ENCODE measurements at places on chromosomes 13 and 19.

GRCh38 chr13:50353651-50354415 is 338.6 kb downstream of the KCNRG start:
- DNase-seq = no peak

DNA sequence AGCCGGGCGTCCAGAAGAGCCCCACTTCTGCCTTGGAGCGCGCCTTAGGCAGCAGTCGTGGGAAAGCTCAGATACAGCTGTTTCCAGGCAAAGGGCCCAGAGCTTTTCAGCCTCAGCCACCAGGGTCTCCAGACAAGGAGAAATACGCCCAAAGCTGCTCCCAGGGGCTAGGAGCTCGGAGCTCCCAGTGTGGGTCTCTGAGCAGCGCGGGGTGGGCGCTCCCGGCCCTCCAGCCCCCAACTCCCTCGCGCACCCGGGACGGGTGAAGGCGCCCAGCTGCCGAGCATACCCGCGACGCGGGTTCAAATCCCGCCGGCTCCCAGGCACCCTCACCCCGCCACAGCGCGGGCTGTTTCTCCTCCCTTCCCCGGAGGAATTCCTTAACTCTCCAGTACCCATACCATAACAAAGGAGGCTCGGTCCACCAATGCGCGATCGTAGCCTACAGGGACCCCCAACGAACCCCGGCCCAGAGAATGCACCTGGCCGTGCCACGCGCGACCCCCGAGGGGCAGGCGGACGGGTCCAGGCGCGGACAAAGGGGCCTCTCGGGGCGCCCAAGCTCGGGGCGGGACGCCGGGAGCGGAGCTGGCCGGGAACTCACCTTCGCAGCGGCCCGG is 507 bp downstream of the COL4A1 start:
- DNase-seq = no peak

DNA sequence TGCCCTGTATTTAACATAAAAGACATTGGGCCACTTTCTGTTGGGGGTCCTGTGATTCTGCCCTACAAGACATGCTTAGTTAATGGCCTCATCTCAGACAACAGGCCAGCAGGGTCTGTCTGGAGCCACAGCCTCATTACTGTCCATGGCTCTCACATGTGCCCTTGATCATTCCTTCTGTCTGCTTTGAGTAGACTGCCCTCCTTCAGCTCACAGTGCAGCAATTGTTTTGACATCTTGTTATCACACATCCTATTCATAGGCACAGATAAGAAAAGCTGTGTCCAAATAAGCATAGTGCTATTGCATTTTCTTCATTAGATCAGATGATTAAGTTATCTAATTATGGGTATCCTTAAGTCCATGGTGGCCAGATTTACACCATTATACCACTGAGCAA is 127.9 kb downstream of the KCTD12 start:
- DNase-seq = no peak

- DNase-seq = no peak
These were observed 68.2 kb downstream of the STK24 start for GRCh38 chr13:98508685-98509084.

- DNase-seq = no peak
These were observed 4.3 kb upstream of the RNASEH2B start for GRCh38 chr13:50905256-50905655.

DNA sequence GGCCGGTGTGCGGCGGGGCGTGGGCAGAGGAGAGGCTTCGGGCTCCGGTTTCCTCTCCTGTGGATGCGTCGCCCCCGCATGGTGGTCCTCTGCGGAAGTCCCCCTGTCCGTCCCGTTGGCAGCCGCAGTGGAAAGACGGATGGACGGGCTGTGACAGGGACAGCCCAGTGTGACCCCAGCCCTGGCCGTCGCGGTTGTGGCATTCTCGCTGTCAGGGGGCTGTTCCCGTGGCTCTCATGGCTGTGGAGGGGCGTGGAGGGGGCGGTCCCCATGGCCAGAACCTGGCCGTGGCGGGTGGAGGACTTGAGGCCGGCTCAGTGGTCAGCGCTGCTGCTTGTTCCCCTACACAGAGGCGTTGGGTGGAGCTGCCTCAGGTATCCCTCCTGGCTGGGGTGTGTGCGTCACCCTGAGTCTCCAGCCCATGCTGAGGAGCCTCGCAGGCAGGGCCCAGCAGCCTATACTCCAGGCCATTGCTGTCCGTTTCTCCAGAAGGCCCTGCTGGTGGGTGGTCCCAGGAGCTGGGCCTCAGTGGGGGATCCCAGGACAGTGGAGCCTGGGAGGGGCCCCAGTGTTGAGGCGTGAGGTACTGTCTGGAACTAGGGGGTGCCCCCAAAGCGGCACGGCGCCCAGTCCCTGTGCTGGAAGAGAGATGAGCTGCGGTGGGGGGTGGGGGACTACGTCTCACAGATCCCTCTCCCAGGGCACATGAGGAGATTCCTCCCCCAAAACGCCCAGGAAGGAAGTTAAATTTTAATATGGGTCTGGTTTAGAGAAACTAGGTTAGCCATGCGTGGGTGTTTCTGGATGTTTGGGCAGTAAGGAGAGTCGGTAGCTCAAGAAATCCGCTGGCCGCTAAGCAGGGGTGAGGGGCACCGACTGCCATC is 20.3 kb downstream of the CSNK1G2 start:
- no peak for DNase-seq

- DNase-seq = no peak
These were observed 1192.2 kb downstream of the EFNB2 start for GRCh38 chr13:105343134-105343806.

- peak; percentile 86 for DNase-seq
These were observed 5.3 kb downstream of the PRR36 start for GRCh38 chr19:7868671-7869452.

GRCh38 chr13:109971456-109972090 is 185.2 kb upstream of the IRS2 start:
- DNase-seq = no peak

DNA sequence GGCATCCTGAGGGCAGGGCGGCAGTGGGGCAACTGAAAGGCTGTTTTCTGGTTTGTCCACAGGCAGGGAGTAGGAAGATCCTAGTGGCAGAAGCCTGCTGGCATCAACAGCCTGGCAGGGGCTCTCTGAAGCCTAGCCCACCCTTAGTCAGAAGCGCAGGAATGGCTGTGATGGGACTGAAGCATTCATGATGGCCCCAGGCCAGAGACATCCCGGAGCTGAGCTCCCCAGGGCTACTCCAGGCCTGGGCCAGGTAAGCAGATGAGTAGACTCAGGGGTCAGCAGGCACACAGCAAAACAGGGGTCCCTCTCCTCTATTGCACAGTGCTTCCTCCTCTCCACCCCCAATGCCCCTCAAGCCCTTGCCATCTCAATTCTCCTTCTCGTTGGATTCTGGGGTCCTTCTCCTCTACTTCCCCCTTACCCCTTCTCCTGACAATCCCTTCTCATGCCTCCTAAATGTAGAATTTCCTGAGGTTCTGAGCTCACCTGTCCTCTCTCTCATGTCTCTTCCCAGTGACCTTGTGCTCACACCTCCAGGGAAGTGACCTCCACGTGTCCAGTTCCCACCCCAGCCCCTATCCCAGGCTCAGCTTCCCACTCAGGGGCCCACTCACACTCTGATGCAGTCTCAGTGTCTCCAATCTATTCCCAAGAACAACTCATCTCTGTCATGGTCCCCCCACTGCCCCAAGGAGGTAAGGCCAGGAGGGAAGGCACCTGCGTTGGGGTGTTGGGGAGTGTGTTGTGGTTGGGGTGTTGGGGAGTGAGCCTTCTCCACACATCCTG is 158.7 kb upstream of the ZNF507 start:
- no peak for DNase-seq

GRCh38 chr19:6983448-6983847 is 37.8 kb downstream of the MBD3L2B start:
- no peak for DNase-seq

- no peak for DNase-seq
These were observed 34.3 kb downstream of the FAM216B start for GRCh38 chr13:42815681-42816080.

GRCh38 chr13:28140433-28141125 is 2.2 kb downstream of the PAN3 start:
- DNase-seq = no peak

DNA sequence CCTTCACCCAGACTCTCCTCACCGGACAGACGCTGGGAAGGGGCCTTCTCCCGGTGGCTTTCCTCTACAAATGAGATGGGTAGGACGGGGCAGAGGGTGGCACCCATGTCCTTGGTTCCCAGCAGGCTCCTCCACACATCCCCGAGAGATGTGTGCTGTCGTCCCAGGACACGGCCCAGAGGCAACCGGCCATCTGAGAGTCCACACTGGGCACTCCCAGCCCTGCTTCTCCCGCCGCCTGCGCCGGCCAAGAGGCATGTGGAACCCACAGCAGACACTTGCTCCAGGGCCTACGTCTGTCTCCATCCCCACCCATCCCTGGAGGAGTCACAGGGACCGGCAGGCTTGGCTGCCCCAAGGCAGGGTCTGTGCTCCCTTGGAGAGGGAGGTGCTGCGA is 179.9 kb downstream of the KDM4B start:
- DNase-seq = no peak

GRCh38 chr13:36346222-36347083 is at the start of gene SPART:
SPART (minus strand) TSS chr13:36346394; CDS start chr13:36335830, 10,564 bp downstream.
- DNase-seq = peak; percentile 89

- DNase-seq = no peak
These were observed 1.6 kb downstream of the GRIK5 start for GRCh38 chr19:42068361-42068755.

- DNase-seq = peak; percentile 56
These were observed 31.4 kb upstream of the MTIF3 start for GRCh38 chr13:27481766-27482165.

DNA sequence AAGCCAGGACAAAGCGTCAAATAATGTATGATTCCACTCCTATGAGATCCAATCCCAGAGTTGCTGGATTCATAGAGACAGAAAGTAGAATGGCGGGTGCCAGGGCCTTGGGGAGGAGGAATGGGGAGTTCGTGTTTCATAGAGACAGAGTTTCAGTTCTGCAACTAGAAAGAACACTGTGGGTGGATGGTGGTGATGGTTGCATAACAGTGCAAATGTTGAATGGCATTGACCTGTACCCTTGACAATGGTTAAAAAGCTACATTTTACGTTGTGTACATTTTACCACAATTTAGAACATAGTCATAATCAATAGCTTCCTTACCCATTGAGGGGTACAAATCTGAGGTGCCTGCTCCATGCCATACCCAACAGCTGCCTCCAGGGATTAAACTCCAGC is 33.4 kb downstream of the MBD3L2B start:
- DNase-seq = no peak

GRCh38 chr19:2573916-2574315 is 98.0 kb downstream of the GADD45B start:
- no peak for DNase-seq

- no peak for DNase-seq
These were observed 57.7 kb downstream of the ANKRD10 start for GRCh38 chr13:110856942-110857835.

- DNase-seq = no peak
These were observed 24.2 kb downstream of the GAS6 start for GRCh38 chr13:113839536-113840204.

- DNase-seq = no peak
These were observed 44.9 kb downstream of the RYR1 start for GRCh38 chr19:38478273-38478971.

DNA sequence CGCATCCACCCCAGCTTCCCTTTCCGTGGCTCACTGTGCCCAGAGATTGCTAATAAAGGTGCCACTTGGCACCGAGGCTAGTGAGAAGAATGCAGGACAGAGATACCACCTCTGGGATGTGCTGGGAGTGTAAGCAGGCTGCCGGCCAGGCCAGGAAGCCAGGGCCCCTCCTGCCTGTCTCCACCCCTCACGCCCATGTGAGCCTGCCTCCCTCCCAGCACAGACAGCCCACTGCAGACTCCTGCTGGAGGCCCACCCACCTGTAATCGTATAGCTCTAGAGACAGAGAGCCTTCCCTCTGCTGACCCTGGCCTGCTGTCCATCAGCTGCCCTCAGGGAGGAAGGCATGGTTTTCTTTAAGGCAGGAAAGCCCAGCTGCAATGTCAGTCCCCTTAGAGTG is 13.9 kb downstream of the VSTM2B start:
- DNase-seq = no peak

DNA sequence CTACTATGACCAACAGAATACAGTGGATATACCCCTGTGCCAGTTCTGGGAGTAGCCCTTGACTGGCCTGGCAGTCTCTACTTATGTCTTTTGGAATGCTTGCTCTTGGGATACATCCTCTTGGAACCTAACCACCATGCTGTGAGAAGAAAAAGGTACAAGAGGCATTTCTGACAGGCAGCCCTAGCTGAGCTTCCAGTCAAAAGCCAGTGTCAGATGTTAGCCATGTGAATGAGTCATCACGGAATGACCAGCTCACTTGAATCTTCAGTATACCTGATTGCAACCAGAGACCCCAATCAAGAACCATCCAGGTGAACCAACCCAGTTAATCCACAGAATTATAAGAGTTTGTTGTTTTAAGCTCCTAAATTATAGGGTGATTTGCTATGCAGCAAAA is 4.1 kb downstream of the CCDC169 start:
- DNase-seq = no peak

- no peak for DNase-seq
These were observed 137.1 kb downstream of the AKAP11 start for GRCh38 chr13:42409075-42409474.

DNA sequence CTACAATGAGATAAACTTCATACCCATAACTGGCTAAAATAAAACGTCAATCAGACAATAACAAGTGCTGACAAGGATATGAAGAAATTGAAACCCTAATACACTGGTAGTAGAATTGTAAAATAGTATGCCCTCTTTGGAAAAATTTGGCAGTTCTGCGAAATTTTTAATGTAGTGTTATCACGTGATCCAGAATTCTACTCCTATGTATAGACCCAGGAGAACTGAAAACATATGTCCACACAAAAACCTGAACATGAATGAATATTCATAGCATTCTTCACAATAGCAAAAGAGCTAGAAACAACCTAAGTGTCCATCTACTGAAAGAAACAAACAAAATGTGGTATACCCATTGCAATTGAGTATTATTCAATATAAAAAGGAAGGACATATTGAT is 14.2 kb upstream of the MYO16 start:
- DNase-seq = no peak

- DNase-seq = no peak
These were observed 7.0 kb downstream of the LPAR6 start for GRCh38 chr13:48405875-48406274.

DNA sequence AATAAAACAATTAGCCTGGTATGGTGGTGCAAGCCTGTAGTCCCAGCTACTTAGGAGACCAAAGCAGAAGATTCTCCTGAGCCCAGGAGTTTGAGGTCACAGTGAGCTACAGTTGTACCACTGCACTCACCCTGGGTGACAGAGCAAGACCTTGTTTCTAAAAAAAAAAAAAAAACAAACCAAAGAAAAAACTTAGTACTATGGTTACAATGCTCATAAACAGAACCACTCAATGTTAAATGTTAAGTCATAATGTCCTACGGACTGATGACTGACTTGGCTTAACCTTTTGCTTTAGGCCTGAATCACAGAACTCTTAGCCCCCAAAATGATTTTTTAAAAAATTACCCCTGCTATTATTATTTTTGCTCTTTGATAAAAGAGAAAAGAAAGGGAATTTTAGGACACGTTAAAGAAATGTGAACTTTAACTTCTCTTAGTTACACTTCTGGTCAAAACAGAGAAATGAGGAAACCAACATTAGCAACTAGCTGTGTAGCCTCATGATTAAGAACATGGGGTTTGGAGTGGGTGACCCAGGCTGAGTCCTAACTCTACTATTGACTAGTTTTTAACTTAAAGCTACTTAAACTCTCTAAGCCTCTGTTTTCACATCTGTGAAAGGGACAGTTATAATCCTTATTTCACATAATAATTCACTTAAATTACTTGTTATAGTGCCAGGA is 13.7 kb upstream of the ELF1 start:
- no peak for DNase-seq

- no peak for DNase-seq
These were observed 76.1 kb downstream of the KL start for GRCh38 chr13:33092073-33092987.

Measured in neuronal stem cell (in vitro differentiated cells).